ENCODE measurements at places on chromosomes 3 and 15. TPM values are rescaled to one million over a fixed set of nuclear protein-coding genes. Genes with fewer than 3 reads are reported as not detected.

FAM81A gene
- 0.33 TPM for total RNA-seq

RNU6-1 gene
- not detected for total RNA-seq

TLR9 gene
- total RNA-seq: not detected

LTF gene
- 16.7 TPM for total RNA-seq

IDH3A gene
- 47.8 TPM for total RNA-seq

MAGI1 gene
- 15.2 TPM for total RNA-seq

PAK6 gene
- 22.3 TPM for total RNA-seq

ZMYND10 gene
- 0.33 TPM for total RNA-seq

FRMD5 gene
- 12.5 TPM for total RNA-seq

ZXDC gene
- total RNA-seq: 30.8 TPM

Measured in mammary epithelial cell (primary cell).